ENCODE measurements at places on chromosomes 13 and 19.

DNA sequence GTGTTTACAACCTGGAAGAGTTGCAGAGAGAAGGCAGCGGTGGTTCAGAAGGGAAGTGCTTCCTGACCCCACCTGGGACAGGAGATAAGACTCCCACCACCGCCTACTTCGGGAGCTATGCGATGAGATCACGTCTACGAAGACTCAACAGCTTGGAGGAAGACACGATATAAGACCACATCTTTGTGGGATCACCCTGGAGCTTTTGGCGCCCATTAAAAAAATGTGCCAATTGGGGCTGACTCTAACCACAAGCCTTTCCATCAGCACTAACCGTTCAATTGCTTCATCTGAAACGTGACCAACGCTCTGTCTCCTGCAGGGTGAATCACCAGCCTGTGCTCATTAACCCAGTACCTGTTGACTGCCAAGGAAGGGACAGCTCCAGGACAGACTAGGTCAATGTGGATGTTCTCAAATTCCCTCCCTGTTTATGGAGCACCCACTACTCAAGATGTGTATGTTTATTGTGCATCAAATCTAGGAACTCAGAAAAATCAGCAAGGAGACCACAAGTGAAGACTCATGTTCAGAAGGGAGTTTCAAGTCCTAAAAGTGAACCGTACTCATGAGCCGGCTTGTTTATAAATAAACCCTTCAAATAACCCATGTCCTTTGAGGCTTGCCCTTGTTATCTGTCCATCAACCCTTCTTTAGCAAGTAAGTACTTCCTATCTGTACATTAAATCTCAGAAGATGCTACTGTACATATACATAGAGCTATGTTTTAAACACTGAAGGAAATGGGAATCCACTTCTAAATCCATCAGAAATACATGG is 67.5 kb downstream of the LATS2 start:
- no peak for DNase-seq

DNA sequence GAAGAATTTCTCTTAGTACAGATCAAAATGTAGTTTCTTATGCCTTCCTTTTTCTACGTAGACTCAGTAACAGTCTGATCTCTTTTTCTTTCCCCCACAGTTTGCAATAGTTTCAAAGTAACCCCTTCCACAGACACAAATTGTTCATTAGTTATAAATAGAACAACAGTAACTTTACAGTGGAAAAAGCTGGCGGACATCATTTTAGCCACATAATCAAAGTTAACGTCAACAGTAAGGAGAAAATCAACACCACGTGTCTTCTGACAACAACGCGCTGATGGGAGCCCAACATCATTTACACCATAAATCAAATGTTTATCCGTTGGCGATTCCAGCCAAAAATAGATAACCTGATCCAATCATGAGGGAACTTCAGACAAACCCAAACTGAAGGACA is 76.8 kb downstream of the ANKRD10 start:
- DNase-seq = no peak

DNA sequence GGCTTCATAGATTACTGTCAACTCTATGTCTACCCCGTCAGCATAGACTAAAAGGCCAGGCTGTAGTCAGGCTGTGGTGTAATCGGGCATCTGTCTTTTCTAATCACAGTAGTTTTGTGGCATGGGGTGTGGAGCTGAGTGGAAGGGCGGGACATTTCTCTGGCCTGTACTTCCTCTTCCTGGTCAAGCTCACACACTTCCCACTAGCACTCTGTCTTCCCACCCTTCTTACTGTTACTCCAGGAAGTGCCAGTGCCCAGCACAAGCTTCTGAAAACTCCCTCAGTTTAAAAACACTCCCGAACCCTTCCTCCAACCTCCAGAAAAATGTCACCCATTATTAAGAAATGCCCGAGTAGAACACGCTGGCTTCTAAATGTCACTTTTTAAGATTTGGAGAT is 229.8 kb downstream of the KLF5 start:
- DNase-seq = no peak

DNA sequence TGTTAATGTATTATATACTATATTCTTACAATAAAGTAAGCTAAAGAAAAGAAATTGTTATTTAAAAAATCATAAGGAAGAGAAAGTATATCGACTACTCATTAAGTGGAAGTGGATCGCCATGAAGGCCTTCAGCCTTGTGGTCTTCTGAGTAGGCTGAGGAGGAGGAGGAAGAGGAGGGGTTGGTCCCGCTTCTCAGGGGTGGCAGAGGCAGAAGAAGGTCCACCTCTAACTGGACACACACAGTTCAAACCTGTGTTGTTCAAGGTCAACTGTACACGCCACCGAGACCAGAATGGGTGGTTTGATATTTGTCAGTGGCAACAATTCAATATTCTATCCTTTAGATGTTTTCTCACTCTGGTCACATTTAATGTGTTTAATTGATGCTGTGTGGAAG is 67.2 kb downstream of the ALOX5AP start:
- DNase-seq = no peak

DNA sequence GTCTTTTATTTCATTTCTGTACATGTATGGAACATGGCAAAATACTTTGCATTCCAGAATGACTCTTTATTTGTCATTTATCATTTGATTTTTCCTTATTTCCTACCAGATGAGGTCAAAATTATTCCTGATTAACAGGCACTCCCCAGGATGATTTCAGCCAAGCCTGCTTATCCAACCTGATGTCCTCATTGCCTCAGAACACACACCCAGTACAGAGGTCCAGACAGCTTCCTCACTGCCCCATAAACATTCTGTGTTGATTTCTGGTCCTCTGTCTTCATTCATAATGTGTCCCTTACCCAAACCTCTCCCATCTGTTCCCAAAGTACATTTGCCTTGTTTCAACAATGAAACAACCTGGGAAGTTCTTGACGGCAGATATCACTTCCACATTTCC is 367.4 kb downstream of the MTUS2 start:
- DNase-seq = no peak

- no peak for DNase-seq
Observed at GRCh38 chr13:98909016-98909415, 68.8 kb downstream of the DOCK9 start.

All from NCI-H1694 treated with DMSO at 0.1 percent for 48 hours (cell line).